ENCODE measurements at places on chromosomes 16 and 17.

DNA sequence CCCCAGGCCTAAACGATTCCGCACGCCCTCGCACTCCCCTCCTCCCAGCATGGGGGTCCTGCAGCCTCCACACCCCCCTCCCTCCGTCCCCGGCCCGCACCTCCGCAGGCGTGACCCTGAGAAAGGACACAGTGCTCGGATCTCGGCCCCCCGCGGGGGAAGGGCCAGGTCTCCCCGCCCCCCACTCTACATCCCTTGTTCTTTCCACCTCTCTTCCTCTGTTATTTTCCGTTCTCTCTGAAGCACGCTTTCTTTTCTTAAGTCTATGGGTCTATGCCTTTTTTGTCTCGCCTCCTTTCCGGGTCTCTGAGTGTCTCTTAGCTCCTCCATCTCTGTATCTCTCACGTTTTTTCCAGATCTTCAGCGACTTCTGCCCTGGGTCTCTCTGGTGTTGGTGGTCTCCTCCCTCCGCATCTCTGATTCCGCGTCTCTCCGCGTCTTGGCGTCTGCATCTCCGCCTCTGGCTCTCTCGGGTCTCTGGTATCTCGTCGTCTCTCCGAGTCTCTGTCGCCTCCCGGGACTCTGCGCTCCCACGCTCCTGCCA lies 2.1 kb upstream of the HES7 start:
- no peak for DNase-seq

DNA sequence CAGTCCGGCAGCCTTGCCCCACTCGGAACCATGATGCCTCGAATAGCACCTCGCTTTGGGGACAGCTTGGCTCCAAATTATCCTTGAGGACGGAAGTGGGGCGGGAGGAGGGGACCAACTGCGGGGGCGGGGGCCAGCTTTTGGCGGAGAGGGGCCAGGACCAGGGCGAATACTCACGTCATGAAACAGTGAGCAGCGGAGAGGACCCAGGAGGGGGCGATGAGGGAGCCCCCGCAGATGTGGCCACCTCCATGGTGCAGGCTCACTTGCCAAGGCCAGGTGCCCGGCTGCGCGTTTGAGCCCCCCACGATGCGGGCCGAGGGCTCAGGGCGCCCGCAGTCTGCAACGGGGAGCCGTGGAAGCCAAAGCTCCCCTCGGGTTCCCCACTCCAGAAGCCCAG lies 970 bp downstream of the PRSS36 start:
- DNase-seq: no peak

DNA sequence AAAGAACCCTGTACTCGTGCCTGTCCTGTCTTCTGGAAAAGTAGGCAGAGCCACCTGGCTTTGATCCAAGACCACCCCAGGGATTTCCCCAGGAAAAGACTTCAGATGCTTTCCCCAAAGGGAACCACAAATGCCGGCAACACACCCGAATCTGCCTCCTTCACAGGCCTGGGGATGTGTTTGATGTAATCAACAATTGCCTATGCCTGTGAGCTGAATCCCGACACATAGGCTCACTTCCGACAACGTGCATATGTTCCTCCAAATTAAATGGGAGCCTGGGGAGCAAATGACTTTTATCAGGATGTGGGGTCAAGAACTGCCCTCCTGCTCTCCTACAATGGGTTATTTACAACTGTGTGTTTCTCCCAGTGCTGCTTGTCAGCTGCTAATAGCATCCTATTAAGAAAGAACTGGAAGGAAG lies 535.2 kb upstream of the CDH11 start:
- no peak for DNase-seq

DNA sequence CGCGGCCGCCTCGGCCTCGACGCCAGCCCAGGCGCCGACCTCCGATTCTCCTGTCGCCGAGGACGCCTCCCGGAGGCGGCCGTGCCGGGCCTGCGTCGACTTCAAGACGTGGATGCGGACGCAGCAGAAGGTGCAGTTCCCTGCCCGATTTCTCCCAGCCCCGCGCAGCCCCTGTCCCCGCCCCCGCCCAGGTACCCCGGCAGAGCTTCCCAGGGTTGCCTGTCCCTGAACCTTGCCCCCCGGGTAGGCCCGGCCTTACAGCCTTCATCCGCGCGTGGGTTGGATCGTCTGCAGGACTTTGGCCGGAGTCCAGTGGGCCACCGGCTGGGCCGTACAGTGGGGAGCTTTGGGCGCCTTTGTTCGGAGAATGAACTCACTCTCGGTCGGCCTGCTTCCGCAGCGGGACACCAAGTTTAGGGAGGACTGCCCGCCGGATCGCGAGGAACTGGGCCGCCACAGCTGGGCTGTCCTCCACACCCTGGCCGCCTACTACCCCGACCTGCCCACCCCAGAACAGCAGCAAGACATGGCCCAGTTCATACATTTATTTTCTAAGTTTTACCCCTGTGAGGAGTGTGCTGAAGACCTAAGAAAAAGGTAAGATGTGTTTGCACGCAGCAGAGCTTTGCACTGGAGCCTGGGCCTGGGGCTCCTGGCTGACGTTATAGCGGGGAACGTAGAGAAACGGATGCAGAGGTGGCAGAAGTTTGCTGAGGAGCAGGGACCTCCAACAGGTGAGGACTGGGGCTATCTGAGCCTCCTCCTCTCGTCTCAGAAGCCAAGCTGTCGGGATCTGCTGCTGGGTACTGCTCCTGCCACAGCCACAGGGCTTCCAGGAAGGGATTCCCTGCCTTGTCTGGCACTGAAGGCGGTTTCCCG lies 593 bp downstream of the GFER start:
- no peak for DNase-seq

- no peak for DNase-seq
Observed at GRCh38 chr17:40597156-40597555, 31.9 kb upstream of the CCR7 start.

GRCh38 chr17:20206068-20206467 lies 196.9 kb downstream of the SPECC1 start:
- DNase-seq: no peak

DNA sequence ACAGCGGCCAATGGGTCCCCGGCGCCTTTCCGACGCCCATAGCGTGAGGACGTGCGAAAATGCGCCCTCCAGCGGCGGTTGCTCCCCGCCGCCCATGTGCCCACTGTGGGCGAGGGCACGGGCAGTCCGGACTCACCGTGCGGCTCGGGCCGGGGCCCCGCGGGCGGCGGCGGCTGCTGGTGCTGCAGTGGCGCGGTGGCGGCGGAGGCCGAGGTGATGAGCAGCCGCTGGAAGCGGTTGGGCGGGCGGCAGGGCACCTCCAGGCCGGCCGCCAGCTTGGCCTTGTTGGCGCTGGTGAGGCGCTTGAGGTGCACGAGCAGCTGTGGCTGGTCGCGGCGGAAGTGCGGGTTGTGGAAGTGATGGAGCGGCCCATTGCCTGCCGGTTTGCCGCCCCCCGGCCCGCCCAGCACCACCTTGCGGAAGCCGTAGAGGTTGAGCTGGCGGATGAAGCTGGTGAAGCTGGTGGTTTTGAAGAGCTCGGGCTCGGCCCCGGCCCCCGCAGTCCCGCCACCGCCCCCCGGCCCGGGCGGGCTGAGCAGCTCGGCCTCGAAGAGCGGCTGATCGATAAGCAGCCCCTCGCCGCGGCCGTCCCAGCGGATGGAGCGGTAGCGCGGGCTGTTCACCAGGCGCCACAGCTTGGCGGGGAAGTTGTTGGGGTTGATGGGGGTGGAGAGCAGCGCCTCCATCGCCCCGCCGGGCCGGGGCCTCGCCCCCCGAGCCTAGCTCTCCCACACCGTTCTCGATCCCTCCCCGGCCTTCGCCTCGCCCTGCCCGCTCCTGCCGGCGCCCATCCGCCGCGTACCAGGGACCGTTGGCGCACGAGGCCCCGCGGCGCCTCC lies at the start of gene HSF5:
TSS of gene HSF5 (minus strand) at position 820 of the 839 bp plus-strand sequence. CDS start at position 686, 134 bp downstream.
- DNase-seq: no peak

DNA sequence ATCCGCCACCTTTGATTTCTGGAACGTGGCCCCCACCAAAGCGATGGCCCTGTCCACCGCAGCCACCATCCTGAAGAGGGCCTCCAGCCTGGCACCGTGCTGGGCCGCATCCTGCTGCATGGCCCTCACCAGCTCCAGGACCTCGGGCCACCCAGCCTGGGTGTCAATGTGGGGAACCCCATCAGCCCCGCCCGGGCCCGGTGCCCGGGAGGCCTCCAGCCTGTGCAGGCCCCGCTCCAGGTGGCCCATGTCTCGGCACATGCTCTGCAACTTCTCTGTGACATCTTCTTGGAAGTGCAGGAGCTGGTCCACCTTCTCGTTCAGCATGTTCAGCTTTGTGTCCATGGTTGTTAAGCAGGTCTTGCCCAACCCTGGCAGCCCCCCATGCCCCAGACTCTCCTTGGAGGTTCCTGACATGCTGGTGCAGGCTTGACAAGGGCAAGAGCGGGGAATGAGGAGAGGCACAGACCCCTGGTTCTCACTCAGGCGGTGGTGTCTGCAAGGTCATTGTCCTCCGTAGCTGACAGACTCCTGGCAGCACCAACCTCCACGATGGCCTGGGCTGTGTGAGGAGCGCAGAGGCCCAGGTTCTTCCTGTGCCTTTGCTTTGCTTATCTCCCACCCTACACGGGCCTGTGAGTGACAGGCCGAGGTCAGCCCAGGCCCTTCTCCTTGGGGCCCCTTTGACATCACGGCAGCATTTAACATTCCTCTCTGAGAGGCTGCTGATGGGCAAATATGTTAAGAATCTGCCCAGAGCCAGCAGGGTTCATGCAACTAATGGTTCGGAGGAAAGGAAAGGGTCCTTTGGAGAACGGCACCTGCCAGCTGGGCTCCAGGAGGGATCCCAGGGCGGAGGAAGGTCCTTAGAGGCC lies at the start of gene MYLK3:
TSS of gene MYLK3 (minus strand) at position 568 of the 875 bp plus-strand sequence. CDS start at position 417, 151 bp downstream.
- no peak for DNase-seq

DNA sequence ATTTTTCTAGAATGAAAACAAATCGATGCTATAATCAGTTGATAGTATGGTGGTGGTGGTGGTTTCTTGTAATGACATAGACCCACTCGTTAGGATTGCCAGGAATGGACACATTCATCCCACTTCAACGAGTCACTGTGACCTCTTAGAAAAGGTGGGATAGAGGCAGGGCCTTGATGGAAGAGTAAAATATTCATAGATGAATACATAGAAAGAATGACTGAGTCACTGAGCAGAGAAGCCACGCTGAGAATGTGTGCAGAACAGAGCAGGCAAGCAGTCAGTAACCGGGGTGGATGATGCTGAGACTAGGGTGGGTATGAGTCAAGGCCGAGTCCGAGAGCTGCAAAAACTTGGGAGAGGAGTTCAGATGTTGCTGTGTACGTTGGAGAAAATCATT lies 129.9 kb downstream of the PITPNC1 start:
- DNase-seq: no peak

GRCh38 chr16:2773188-2773968 lies 3.7 kb downstream of the ELOB start:
- no peak for DNase-seq

- no peak for DNase-seq
Observed at GRCh38 chr16:66425651-66426050, 1.4 kb upstream of the BEAN1 start.

- no peak for DNase-seq
Observed at GRCh38 chr17:347309-347899, 5.2 kb downstream of the RPH3AL start.

DNA sequence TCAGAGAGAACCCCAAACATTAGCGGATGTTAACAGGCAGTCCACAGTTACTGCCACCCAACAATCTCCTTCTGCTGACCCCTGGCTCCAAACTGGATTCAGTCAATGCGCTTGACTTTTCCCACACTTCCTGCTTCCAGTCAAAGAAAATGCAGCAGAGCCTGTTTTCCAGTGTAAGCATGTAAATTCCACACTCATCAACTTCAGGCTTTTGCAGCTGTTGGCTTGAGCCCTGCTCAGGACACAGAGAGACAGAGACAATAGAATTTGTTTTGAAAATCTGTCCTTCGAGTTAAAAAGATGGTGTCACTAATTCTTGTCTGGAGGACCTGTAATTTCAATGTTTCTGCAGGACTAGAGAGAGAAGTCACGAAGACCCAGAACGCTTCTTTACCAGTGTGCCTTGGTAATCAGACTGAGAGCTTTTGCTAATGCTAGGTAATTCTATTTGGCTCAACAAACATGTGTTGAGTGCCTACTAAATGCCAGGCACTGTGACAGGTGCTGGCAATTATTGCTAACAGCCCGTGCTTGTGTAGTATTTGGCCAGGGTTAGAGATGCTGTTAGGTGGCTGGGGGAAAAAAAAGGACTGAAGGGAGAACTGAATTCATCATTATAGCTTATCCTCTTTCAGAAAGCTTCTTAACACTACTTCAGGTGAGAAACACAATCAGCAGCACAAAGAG lies 32.5 kb downstream of the HOXB1 start:
- DNase-seq: no peak

DNA sequence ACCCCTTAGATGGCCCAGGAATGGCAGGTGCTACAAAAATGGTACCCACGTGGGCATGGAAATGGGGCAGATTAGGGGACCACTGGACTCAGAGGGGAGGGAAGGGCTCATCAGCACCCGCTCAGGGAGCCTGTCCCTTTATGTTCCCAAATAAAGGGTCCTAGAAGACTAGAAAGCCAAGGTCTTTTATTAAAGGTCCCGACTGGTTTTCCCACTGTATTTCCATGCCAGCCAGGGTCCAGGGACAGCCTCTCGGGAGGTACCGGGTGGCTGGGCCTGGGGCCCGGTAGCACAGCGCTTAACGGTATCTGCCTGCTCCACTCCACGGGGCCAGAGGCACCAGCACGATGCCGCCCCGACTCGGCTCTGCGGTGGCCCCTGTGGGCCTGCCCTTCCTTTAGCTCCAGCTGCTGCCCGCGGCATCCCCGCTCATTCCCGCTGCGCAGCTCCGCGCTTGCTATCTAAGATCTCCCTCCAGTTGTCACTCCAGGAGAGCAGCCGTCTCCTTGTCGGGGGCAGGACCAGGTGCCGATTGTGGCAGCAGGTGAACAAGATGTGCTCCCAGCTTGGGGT lies 1.4 kb downstream of the NT5C start:
- peak; percentile 90 for DNase-seq

GRCh38 chr17:81685108-81685507 lies 1.3 kb downstream of the HGS start:
- DNase-seq: no peak

DNA sequence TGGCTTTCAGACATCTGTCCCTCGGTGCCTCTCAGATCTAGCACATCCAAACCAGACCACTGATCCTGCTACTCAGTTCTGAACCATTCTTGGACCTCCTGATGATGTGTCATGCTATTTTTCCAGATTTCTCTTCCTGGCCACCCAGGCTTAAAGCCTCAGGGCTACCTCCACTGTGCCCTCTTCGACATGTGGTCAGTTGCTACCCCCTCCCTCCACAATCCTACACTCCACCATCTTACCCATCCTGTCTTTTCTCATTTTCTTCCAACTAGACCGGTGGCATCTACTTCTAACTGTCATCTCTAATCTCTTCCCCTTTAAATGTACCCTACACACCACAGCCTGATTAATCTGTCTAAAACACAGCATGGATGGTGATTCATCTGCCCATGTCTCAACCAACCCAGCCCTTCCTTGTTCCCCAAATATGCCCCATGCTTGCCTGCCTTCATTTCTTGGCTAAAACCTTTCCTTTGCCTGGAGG lies 478.6 kb downstream of the SLC39A11 start:
- DNase-seq: no peak

GRCh38 chr17:81322271-81323082 lies 27.4 kb upstream of the SLC38A10 start:
- no peak for DNase-seq

- DNase-seq: no peak
Observed at GRCh38 chr16:23182679-23183542, at the start of gene SCNN1G. Gene SCNN1G, plus strand, starts transcription at chr16:23182745. Its CDS starts 3,527 bp downstream, at chr16:23186272.
